ENCODE measurements at places on chromosomes 2 and 18.

- DNase-seq = peak; percentile 82
Observed at GRCh38 chr2:120177001-120177621, 46.1 kb downstream of the TMEM185B start.

DNA sequence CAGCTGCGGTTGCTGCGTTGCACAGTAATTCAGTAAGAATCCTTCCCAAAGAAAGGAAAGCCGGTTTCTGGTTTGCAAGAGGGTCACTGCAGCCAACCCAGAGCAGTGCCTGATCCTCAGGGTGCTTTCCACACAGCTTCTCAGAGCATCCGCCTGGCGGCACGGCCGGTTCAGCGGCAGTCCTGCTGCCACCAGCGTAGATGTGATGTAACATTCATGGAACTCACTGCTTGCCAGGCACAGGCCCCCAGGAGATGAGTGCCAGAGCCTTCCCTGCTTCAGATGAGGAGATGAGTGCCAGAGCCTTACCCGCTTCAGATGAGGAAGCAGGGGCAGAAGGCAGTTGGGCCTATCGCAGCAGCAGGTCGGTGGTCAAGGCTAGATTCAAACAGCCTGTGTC lies 230.2 kb downstream of the GBX2 start:
- no peak for DNase-seq

GRCh38 chr18:67478249-67478648 lies 38.3 kb downstream of the DSEL start:
- DNase-seq = no peak

DNA sequence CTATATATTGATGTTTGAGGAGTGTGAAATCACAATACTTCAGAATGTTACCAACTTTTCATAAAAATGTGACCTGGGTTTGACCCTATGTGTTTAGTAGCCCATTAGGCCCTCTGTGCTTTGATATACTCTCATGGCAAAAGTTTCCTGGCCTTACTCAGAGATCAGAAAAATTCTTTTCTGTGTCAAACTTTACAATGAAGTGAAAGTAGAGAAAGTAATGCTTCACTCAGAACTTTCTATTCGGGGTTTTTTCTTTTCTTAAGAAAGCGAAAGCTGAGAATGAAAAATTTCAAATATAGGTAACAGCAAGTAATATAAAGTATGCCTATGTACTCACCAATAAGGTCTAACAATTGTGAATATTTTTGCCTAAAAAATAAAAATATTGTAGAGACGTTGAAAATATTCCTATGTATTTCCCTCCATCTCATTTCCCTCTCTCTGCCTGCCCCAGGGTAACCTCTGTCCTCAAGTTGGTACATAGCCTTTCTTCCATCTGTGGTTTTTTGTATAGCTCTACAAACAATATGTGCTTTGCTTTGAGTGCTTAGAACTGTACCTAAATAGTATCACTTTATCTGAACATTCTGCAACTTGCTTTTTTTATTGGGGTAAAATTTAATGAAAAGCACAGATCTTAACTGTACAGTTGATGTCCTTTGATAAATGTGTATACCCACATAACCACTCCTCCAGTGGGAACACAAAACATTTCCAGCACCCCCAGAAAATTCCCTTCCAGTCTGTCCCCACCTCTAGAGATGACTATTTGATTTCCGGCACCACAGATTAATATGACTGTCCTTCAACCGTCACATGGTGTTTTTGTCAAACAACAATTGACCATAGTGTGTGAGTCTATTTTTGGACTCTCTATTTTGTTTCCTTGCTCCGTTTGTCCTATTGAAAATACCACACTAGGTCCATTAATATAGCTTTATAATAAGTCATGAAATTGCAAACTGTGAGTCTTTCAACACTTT lies 10.3 kb upstream of the ACKR3 start:
- no peak for DNase-seq

GRCh38 chr2:169361706-169362117 lies 622 bp downstream of the LRP2 start:
- peak; percentile 1 for DNase-seq

GRCh38 chr2:43152741-43153647 lies 73.4 kb downstream of the ZFP36L2 start:
- DNase-seq = no peak

DNA sequence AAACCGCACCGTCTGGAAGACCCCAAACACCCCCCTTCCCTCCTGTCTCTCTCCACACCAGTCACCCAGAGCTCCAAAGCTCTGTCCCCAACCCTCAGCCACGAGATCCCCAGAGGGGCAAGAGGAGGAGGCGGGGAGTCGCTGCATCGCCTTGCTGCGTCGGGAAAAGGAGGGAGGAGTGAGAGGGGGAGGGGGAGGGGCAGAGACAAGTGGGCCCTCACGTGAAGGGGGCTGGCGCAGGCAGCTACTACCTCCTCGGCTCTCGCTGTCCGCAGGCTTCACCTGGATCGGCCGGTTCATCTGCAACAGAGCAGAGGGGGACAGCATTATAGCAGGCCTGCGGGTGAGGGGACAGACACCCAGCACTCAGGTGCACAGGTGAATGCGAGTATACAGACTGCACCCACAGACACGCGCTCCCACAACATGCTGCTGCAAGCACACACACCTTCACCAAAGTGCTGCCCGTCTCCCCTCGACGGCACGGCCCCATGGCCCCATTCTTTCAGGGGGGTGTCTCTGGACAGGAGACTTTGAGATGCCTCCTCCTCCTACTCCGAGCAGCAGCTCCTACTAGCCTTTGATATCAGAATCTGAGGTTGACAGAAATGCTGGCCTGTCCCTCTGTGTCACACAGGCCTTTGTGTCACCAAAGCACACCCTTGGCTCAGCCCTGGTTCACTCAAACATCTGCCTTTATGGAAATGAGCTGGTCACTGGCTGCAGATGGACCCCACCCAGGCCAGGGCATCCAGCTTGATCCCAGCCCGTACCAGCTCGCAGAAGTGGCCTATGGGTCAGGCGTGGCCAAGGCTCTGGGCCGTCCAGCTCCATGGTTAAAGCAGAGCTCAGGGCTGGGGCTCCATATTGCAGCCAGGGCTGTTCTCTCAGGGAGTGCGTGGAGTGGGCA lies 243.8 kb downstream of the CELF4 start:
- no peak for DNase-seq

GRCh38 chr2:239685965-239686364 lies 285.1 kb upstream of the HDAC4 start:
- DNase-seq = no peak

- no peak for DNase-seq
Observed at GRCh38 chr2:128715360-128715759, 396.7 kb upstream of the HS6ST1 start.

GRCh38 chr18:57898506-57899124 lies 95.5 kb upstream of the ATP8B1 start:
- no peak for DNase-seq

- no peak for DNase-seq
Observed at GRCh38 chr2:188380280-188380679, 88.6 kb downstream of the GULP1 start.

DNA sequence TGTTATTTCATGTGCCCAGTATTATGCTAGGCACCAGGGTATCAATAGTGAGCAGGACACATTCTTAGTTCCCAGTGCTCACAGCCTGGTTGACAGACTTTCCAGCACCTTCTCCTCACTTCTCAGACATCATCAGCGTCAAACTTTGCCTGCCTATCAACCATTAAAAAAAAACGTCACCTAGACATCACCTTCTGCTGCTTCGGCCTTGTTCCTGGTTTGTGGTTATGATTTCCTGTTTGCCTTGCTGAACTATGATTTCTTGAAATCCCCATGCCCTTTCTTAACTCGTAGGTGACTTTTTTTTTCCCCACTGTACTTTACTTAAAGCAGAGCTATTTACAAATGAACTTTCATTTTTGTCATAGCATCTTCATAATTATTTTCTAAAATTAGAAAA lies 60.4 kb upstream of the NABP1 start:
- peak; percentile 87 for DNase-seq

GRCh38 chr2:107418708-107419107 lies 408.0 kb upstream of the RGPD4 start:
- DNase-seq = no peak

GRCh38 chr2:74149570-74150319 lies 2.0 kb upstream of the BOLA3 start:
- no peak for DNase-seq

- no peak for DNase-seq
Observed at GRCh38 chr2:66270247-66270646, 164.7 kb upstream of the MEIS1 start.

- DNase-seq = no peak
Observed at GRCh38 chr2:149651229-149651628, 63.7 kb upstream of the MMADHC start.

- DNase-seq = no peak
Observed at GRCh38 chr18:63570721-63571120, 16.4 kb upstream of the SERPINB13 start.
